ENCODE measurements at places on chromosomes 2 and 18. TPM values are rescaled to one million over a fixed set of nuclear protein-coding genes. Genes with fewer than 3 reads are reported as not detected.

Gene CHST9
- total RNA-seq, result 0.34 TPM

Gene DNAH7
- 0.09 TPM for total RNA-seq

Gene POTEI
- total RNA-seq, result 0.51 TPM

- DNase-seq, result no peak
Measured at GRCh38 chr2:10041711-10042110, 1.6 kb upstream of the KLF11 start.

DNA sequence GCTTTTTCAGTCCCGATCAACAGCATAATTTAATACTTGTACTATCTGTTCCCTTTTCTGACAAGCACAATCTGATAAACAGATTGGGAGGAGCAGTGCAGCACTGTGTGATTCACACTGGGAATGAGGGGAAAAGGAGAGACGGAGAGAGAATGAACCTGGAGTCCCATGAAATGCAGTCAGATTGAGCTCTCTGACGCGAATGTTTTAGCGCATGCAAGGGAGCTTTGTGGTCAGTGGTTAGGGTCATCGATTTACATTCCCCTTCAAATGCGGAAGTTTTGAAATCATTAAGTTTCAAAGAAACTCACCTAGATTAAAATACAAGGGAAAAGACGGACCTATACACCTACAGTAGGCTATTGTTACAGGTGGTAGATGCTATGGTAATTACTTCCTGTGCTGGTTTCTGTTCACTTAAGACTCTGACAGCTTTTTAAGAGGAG lies 99.6 kb downstream of the KCTD1 start:
- no peak for DNase-seq

DNA sequence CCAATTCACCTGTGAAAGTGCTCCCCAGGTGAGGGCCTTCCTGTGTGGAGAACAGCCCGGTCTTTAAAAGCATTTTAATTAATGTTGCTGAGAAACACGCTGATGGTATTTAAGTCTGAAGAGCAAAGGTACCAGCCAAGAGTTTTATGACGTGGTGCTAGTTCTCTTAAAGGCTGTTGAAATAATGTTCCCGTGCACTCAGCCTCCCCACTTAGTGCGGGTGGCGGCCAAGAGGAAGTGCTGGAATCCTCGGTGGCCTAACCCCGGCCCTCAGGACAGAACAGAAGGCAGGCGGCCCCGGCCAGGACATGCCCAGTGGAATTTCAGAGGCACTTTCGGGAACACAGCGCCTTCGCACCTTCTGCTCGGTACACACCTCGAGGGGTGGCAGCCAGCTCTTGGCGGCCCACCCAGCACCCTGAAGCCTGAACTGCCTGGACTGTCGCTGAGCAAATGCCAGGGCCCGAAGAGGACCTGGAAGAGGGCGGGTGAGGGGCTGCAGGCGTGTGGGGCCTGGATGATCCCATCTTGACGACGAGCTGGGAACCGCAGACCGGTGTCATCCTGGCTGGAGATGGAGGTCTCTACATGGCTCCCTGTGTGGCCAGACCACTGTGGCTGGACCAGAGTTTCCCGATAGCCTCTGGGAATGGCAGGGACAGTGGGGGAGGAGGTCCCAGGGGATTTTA lies 142.9 kb downstream of the ASB1 start:
- no peak for DNase-seq

GRCh38 chr2:194494401-194494800 lies 1162.6 kb upstream of the SLC39A10 start:
- no peak for DNase-seq

- no peak for DNase-seq
Measured at GRCh38 chr18:34801774-34802173, 91.7 kb downstream of the DTNA start.

DNA sequence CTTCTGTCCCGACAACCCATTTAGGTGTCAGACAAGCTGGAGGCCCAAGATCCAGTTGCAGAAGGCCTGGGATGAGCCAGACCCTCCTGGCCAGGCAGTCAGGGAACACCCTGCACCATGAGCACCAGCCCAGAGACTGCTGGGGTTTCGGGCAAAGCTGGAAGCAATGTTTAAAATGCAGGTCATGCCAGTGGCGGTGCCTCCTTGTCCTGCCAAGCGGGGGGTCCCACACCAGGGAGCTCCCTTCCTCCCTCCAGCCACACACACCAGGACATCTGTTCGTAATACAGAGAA lies 230.2 kb downstream of the ATAD2B start:
- DNase-seq, result no peak

DNA sequence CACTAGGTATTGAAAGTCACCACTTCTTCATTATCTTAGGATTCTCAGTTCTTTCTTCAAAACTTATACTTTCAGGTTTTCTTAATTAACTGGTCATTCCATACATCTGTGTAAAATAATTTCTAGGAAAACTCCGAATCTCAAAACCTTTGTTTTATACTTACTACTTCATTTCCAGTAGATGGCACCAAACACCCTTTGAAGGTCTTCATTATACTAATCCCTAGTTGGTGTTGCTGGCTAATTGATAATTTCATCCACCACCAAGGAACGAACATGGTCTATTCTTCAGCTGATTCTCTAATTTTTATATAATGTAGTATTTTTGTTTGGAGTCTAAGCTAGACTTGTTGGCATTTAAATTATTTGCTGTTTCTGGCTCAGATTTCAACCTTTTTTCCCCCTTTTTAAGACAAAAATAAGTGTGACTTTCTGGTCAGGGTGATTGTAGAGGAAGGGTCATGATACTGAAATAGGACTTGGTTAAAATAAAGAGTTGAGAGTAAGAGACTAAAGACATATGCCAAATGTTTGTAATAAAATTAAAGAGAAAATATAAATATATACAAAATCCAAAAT lies 2.8 kb upstream of the MXD1 start:
- DNase-seq, result peak; percentile 80

DNA sequence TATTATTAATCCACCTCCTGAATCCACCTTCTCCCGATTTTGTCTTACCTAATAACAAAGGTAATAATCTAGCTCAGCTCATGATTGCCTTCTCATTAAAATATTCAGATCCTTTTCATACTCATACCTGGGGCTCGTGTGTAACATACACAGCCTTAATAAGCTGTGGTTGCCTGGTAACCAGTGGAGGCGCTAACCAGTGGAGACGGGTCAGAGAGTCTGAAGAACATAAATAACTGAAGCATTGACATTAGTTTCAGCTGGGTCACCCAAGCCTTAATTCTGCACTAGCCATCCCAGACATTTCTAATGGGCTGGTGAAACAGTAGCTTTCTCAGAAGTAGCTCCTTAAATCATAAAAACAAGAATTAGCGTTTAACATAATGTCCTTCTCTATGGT lies 14.8 kb upstream of the DTNA start:
- DNase-seq, result no peak

GRCh38 chr18:26436176-26437051 lies 111.9 kb downstream of the KCTD1 start:
- no peak for DNase-seq

DNA sequence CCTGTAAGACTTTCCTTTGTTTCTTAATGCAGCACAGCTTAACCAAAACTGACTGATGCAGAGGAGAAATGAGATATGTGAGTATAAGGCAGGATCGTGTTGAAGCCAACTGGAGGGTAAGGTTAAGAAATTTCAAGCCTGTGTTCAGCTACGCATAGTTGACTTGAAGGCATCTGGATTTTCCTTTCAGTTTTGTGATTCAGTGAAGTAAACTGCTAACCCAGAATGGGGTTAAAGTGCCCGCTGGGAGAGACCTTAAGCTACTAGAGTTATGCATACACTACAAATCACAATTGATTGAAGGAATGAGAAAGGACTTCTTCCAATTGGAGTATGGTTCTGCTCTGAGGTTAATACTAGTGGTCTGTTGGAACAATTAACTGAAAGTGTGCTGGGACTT lies 22.6 kb downstream of the THSD7B start:
- no peak for DNase-seq

DNA sequence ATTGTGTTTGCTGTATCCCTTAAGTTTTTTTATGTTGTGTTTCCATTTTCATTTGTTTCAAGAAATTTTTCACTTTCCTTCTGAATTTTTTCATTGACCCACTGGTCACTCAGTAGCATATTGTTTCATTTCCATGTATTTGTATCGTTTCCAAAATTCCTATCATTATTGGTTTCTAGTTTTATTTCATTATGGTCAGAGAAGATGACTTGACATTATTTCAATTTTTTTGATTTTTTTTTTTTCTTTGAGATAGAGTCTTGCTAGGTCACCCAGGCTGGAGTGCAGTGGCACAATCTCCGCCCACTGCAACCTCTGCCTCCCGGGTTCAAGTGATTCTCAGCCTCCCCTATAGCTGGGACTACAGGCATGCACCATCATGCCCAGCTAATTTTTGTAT lies 11.3 kb upstream of the CAB39 start:
- no peak for DNase-seq

- DNase-seq, result no peak
Measured at GRCh38 chr2:45728458-45728942, 77.0 kb downstream of the PRKCE start.

GRCh38 chr18:79644006-79644665 lies 35.5 kb upstream of the CTDP1 start:
- peak; percentile 71 for DNase-seq

DNA sequence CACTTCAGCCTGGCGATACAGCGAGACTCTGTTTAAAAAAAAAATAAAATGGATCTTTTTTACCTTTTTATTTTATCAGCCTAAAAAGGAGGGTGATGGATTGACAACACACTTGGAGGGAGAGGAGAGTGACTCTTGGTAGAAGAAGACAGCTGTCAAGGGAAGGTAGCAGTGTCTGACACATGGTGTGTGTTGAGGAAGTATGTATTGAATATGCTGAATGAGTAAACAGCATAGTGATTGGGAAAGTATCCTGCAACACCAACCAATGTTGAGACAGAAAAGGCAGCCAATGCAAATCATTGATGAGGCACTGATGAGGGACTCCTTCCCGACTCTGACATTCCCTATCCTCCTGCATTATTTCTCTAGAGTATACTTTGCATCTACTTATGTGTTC lies 306.4 kb downstream of the LPIN1 start:
- DNase-seq, result no peak

GRCh38 chr2:49240608-49241007 lies 86.3 kb upstream of the FSHR start:
- no peak for DNase-seq

DNA sequence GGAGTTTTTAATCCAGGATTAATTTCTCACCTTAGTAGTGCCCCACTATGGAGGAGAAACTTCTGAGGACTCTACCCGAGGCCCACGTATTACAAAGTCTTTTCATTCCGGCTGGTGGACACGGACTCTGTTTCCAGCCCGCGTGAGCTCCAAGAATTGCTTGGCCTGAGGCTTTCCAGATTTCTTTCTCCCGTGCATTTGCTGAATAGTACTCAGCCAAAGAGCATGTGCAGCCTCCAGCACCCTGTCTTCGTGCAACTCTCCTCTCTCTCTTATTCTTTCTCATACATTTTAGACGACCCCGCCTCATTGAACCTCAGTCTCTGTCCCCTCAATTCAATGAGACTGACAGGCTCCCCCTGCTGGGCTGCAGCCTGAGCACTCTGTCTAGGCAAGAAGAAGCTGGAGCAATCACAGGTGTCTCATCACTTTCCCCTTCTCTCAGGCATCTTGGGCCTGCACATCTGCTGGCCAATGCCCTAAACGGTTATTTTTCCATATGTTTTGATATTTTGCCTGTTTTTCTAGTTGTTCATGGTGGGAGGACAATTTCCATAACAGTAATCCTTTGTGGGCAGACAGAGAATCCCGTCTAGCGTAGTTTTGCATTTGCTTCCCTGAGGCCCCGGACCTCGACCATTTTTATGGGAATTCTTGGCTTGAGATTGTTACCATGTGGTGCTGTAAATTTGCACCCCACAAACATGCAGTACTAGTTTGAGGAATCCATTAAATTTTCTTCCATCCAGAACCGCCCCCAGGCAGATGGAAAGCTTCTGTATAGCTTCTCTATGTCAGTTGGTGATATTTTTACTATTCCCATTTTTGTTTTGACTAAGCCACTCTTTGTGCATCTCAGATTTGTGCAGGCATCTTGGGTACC lies 50.1 kb upstream of the LPIN2 start:
- DNase-seq, result peak; percentile 62

DNA sequence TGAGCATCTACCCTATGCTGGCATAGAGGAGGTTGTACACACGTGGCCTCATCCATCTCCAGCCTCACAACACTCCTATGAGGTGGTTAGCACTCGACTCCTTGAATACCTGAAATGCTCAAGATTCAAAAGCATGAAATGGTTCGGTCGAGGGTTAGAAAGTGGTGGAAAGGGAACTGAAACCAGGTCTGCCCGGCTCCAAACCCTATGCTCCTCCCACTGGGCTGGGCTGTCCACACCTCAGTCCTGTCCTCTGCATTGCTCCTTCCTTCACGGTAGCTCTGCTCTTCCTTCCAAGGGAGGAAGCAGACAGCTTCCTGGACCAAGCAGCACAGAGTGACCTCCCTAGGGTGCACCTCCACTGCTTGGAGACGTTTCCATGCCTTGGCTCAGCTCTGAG lies 565.2 kb upstream of the ID2 start:
- DNase-seq, result no peak

- DNase-seq, result no peak
Measured at GRCh38 chr2:143802242-143802641, 673.0 kb downstream of the ARHGAP15 start.

DNA sequence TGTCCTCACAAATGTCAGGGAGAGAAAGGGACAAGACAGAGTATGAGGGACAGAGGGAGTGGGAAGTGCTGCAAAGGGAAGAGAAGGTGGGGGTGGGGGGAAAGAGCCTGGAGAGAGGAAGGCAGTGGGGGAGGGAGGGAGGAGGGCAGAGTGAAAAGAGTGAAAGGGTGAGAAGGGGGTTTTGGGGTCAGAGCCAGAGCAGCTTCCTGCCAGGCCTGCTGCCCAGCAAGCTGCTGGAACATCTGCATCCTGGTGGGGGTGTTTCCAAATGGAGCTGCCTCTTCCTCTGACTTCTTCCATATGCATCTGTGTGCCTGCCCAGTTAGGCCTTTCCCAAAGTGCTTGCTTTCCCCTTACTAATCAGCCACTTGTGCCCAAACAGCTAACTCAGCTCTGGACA lies 94.3 kb upstream of the CELF4 start:
- DNase-seq, result no peak

- DNase-seq, result peak; percentile 72
Measured at GRCh38 chr2:10141736-10142639, 19.4 kb downstream of the RRM2 start.

GRCh38 chr2:174870787-174871186 lies 106.5 kb upstream of the CHRNA1 start:
- DNase-seq, result no peak

GRCh38 chr2:164103271-164103670 lies 367.5 kb upstream of the FIGN start:
- no peak for DNase-seq

GRCh38 chr18:10081492-10081891 lies 167.7 kb downstream of the VAPA start:
- no peak for DNase-seq

All from dermis blood vessel endothelial cell (primary cell).